Adipocyte (in vitro differentiated cells): ENCODE measurements at places on chromosomes 13 and 19.

- no peak for DNase-seq
Measured at GRCh38 chr13:94700536-94700935, 11.8 kb downstream of the SOX21 start.

DNA sequence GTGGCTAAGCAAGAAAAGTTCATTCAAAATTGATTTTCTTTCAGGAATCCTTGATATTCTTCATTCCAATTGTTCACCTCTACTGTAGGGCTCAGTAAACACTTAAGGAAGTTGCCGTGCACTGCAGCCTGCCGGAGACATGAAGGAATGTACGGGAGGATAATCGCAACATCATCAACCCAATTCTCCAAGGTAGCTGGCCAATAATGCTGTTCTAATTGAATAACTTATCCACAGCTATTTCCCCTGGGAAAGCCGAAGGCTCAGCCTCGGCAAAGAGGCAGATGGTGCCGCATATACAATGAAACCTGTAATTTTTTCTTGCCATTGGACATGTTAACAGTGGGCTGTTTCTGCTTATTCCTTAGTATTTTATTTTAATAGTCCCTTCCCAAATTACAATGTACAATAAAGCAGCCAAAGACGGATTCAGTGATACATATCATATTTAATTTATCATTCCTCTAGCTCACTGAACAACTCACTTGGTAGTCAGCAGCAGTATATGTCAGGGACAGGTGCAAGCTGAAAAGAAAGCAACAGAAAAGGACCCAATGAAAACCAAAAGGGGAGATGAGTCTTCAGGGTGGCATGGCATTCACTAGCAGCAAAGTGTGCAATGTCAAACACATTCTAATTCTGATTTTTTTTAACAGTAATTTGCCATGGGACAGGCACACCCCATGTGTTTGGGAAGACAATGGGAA is 420.5 kb upstream of the KLF12 start:
- DNase-seq = no peak

DNA sequence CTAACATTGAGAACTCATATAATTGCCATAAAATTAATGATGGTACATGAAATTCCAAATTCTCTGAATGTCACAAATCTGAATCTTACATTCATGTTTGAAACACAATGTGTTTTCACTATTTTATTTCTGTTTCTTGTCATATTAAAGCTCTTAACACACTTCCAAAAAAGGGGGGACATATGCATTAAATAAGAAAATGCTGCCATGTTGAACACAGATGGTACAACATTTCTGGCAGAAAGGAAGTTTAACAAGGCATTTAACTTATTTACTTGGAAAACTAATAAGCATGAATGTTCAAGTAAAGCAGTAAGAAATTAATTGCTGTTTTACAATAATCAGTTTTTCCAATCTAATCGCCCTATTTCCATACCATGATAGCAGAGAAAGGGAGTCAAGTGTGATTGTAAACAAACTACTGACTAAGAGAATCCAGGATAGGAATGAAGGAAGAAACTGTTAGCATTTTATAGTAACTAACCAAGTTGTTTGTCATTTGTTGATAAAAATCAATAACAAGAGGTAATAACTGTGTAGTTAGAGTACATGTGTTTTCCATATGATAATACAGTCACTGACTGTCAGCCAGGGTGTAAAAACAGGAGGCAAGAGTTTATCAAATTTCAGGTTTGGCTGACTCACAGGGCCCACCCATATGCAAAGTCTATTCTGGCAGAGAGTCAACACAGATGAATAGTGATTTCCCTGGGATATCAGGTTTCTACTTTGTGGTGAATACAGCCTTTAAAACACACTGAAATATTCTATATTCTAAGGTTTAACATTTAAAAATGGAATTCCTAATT is 5.7 kb upstream of the FOXO1 start:
- peak; percentile 55 for DNase-seq

- no peak for DNase-seq
Measured at GRCh38 chr13:100773429-100773828, 98.8 kb upstream of the TMTC4 start.

GRCh38 chr13:111265006-111265700 is 55.3 kb upstream of the TEX29 start:
- DNase-seq = no peak

DNA sequence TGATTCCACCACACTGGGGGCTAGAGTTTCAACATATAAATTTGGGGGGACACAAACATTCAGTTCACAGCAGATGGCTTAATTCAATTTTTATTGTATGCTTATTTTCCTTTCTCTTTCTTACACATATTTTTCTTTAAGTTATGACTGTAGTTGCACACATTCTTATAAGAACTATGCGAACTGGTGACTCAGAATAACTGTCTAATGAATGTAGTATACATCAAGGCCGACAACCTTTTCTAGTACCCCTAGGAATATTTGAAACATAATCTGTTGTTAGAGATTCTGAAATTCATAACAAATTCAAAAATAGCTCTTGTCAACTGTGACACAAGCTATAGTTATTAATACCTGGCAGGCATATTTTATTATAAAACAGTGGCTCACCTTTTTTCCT is 695.6 kb downstream of the PCDH9 start:
- DNase-seq = peak; percentile 56

DNA sequence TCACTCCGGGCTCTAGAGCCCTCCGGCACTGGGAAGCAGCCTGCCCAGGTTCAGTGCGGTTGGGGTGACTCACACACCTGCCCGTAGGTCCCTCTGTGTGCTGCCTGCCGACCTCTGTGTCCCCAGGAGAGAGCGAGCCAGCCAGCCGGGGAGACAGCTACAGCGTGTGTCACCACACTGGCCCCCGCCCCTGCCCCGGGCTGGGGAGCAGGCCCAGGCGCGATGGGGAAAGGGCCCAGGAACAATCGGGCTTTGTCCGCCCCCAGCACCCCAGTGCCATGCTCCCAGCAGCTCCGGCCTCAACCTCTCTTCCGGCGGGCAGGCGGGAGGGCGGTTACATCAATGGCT is at the start of gene KLK6:
Gene KLK6 (minus strand): TSS at position 179 of the 348 bp plus-strand sequence. CDS start 1,487 bp downstream, outside the sequence.
- DNase-seq = no peak

- no peak for DNase-seq
Measured at GRCh38 chr13:21164631-21165030, 11.7 kb downstream of the SKA3 start.

GRCh38 chr13:20136781-20137703 is 23.8 kb downstream of the GJA3 start:
- DNase-seq = no peak

DNA sequence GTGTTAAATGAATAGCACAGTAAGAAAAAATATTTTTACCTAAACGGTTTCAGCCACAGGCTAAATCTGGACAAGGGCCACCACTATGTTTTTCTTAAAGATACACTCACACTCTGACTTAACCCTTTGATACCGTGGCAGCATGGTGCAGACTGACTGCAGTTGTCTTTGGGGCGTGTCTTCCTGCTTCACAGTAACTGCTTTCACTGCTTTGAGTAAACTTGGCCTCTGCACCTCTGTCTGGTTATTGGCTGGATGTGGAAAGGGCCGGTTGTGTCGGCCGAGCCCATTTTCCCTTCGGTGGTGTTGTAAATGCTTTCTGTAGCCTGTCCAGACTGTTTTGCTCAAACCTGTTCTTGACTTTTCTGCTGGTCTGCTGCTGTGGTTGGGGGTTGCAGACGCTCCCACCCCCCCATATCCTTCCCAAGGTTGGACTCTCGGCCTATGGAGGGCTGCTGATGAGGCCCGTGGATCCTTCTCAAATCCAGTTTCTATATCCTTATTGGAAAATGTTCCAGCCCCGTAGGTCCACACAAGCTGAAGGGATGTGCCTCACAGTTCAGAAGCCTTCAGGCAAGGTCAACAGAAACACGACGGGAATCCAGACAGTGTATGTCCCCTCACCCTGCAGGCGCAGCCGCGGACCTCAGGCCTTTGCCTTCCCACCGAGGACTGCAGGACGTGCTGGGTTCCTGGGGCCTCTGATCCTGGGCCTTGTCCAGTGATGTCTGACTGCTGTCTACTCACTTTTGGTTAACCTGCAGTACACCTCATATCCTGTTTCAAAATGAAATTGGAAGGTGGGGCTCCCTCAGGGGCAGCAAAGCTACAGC is 90.2 kb upstream of the RNF113B start:
- DNase-seq = no peak

GRCh38 chr13:42048342-42048683 is at the start of gene DGKH:
Gene DGKH, plus strand, starts transcription at chr13:42048648. Its CDS starts 126 bp downstream, at chr13:42048774.
- DNase-seq = no peak

GRCh38 chr19:39845933-39846677 is at the start of gene FBL:
Gene FBL, minus strand, starts transcription at chr19:39846379. Its CDS starts 79 bp downstream, at chr19:39846300.
- peak; percentile 99 for DNase-seq

DNA sequence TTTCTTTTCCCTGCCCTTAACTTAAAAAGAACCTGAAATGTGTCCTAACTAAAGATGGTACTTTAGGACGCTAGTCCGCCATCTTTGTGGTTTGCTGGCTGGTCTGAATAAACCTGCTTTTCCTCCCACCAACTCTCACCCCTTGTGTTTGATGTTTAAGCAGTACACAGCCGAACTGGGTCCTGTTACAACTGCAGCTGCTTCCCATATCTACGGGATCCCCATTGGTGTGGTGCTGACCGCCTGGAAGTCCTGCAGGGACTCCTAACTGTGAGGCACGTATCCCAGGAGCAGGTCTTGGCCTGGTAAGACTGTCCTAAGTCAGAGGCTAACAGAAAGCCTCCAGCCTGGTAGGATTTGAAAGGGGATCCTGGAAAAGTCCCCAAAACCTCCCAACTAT is 40.9 kb upstream of the VSTM2B start:
- no peak for DNase-seq

DNA sequence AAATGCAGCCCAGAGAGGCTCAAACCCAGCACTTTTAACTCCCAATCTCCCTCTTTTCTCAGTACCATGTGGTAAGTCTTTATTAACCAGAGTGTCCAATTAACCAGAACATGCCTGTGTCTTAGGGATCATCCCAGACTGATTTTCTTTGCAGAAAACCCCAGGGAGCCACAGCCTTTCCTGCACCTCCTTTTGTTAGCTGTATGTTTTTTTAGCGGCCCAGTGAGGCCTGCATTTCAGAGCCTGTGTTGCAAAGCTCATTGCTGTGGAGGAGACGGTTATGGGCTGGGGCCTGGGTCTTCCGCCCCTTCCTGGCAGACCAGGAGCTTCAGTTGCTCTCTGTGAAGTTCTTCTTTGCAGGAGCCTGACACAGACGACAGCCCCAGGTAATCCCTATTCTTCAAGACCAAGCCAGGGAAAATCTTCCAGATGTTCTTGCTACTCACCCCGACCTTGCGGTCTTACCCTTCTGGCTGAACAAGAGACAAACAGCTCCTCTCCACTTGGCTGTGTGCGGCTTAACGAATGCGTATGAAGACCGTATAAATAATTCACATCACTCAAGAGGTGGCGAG is 70.7 kb upstream of the TSHZ3 start:
- no peak for DNase-seq

DNA sequence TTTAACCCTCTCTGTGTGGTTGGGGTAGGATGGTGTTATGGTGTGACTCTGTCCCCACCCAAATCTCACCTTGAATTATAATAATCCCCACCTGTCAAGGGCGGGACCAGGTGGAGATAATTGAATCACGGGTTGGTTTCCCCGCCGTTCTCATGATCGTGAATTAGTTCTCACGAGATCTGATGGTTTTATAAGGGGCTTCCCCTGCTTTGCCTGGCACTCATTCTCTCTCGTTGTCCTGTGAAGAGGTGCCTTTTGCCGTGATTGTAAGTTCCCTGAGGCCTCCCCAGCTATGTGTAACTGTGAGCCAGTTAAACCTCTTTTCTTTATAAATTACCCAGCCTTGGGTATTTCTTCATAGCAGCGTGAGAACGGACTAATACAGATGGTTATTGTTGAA is 68.8 kb downstream of the ARHGEF7 start:
- DNase-seq = no peak

- peak; percentile 38 for DNase-seq
Measured at GRCh38 chr19:16586991-16587832, 15.0 kb upstream of the SLC35E1 start.

DNA sequence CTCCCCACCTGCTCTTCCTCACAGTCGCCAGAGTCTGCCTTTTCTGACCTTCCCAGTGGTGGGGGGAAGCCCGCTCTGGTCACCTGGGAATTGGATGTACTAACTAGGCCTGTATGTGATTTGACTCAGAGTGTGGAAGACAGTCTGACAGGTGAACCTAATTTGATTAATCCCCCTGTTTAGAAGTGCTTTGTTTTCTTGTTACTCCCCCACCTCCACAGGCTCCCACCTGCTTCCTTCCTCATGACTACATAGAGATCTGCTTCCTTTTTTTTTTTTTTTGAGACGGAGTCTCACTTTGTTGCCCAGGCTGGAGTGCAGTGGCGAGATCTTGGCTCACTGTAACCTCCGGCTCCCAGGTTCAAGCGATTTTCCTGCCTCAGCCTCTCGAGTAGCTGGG is 44.0 kb downstream of the COG3 start:
- DNase-seq = no peak

GRCh38 chr13:66974174-66974573 is 256.0 kb downstream of the PCDH9 start:
- DNase-seq = no peak

DNA sequence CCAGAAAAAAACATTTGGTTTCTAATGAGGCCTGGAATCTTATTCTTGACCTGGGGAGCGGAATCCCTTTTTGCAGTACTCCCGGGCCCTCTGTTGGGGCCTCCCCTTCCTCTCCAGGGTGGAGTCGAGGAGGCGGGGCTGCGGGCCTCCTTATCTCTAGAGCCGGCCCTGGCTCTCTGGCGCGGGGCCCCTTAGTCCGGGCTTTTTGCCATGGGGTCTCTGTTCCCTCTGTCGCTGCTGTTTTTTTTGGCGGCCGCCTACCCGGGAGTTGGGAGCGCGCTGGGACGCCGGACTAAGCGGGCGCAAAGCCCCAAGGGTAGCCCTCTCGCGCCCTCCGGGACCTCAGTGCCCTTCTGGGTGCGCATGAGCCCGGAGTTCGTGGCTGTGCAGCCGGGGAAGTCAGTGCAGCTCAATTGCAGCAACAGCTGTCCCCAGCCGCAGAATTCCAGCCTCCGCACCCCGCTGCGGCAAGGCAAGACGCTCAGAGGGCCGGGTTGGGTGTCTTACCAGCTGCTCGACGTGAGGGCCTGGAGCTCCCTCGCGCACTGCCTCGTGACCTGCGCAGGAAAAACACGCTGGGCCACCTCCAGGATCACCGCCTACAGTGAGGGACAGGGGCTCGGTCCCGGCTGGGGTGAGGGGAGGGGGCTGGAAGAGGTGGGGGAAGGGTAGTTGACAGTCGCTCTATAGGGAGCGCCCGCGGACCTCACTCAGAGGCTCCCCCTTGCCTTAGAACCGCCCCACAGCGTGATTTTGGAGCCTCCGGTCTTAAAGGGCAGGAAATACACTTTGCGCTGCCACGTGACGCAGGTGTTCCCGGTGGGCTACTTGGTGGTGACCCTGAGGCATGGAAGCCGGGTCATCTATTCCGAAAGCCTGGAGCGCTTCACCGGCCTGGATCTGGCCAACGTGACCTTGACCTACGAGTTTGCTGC is at the start of gene ICAM4:
Gene ICAM4 (plus strand): TSS at position 153 of the 935 bp plus-strand sequence. CDS start 58 bp downstream, at position 211.
- DNase-seq = peak; percentile 18
